Stimulated activated CD8-positive, alpha-beta memory T cell treated with anti-CD3 and anti-CD28 coated beads, Interleukin-2, amount 100 ng/mL, for 48 hours (primary cell): ENCODE measurements at places on chromosomes 2 and 18.

GRCh38 chr18:26840965-26841364, 24.5 kb downstream of the AQP4 start:
- DNase-seq = no peak

DNA sequence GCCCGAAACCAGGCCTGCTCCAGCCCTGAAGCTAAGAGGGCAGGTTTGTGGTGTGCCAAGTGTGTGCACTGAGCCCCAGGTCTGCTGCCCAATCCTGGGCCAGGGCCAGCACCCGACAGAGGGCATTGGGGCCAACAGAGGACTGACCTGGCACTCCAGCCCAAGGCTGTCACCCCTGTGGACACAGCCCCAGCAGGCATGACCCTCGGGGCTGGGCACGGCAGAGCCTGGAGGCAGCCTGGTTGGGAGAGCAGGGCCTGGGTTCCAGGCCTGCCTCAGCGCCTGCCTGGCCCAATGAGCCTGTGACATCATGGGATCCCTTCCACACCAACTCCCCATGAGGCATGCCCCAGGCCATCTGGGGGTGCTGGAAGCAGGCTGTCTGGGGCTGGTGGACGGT, 10.8 kb upstream of the SNED1 start:
- DNase-seq = no peak

- DNase-seq = no peak
Measured at GRCh38 chr2:102397209-102397608, 25.8 kb upstream of the IL18RAP start.

DNA sequence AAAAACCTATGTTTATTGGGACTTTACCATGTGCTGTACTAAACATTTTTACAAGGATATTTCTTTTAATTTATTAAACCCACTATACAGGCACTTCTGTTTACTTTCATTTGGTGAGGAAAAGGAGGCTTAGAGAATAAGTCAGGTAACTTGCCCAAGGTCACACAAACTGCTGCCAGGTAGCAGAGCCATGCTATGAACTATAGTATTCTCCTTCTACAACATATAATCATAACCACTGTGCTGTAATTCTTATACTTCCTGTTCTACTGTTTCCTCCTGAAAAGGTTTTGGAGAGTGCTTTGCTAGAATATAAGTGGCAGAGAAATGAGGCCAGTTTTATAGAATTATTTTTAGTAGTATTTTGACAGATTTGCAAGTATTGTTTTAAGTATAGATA, 29.5 kb downstream of the SLC39A10 start:
- DNase-seq = no peak

GRCh38 chr2:212381428-212382102, 157.0 kb downstream of the ERBB4 start:
- DNase-seq = no peak

GRCh38 chr2:196278491-196278911, 107.1 kb upstream of the STK17B start:
- DNase-seq = no peak

- DNase-seq = no peak
Measured at GRCh38 chr2:66717218-66717905, 282.4 kb downstream of the MEIS1 start.
